ENCODE measurements at places on chromosomes 5 and 9.

GRCh38 chr9:20376731-20377375 lies 245.4 kb downstream of the MLLT3 start:
- no peak for DNase-seq

GRCh38 chr9:27377811-27378456 lies 81.0 kb upstream of the EQTN start:
- no peak for DNase-seq

DNA sequence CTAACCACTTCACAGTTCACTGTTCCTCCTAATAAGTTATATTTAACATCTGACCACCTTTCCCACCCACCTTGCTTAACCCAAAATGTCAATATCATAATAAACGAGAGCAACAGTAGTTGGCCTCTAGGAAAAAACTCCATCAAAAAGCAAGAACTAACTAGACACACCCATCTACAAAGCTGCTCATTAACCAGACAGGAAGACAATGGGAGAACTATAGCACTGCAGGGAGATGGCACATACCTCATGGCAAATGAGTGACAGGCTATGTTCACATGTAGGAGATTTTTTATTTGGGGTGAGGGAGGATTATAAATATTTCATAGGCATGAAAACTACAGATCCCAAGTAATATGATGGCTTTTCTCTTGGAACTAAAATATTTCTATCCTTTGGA lies 23.6 kb upstream of the CDK5RAP2 start:
- no peak for DNase-seq

- no peak for DNase-seq
These were observed 2.9 kb upstream of the SPINK5 start for GRCh38 chr5:148060881-148061280.

- DNase-seq: no peak
These were observed 475.7 kb upstream of the TNC start for GRCh38 chr9:115593587-115594091.
